HFFc6 (cell line): ENCODE measurements at places on chromosomes 6 and 20. TPM values are rescaled to one million over a fixed set of nuclear protein-coding genes. Genes with fewer than 3 reads are reported as not detected.

Gene FAXC
- 1.6 to 1.9 TPM (median 1.8 TPM) in 3 replicates for total RNA-seq

- no peak overlapping the region for H3K4me3 ChIP-seq
- no peaks in the 10 kb centered on the region for H3K36me3 ChIP-seq
- no peak overlapping the region for H3K27ac ChIP-seq
- DNase-seq: no peak
- H3K4me1 ChIP-seq: no peaks in the 10 kb centered on the region
- H3K27me3 ChIP-seq: peaks cover 34% of the 10 kb centered on the region
Measured at GRCh38 chr20:64239449-64240242, 15.9 kb upstream of the PCMTD2 start.

DNA sequence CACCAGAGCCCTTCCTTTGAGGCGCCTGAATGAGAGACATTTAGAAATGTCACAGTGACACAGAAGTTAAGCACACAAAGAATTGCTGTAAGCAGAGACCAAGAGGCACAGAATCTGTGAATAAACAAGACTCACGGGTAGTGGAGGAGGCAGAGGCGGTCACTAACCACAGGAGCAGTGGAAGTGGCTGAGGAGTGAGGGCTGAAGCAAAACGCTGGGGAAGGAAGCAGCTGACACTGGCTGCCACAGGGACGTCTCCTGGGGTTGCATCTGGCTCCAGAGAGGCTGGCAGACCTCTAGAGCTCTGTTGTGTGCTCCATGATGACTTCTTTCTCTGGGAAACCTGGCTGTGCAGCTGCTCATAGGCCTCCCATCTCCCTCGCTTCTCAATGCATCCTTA, 65.0 kb upstream of the SLC2A12 start:
- peaks cover 6% of the 10 kb centered on the region for H3K27me3 ChIP-seq
- H3K4me1 ChIP-seq: peaks cover 17% of the 10 kb centered on the region
- H3K36me3 ChIP-seq: no peaks in the 10 kb centered on the region

DNA sequence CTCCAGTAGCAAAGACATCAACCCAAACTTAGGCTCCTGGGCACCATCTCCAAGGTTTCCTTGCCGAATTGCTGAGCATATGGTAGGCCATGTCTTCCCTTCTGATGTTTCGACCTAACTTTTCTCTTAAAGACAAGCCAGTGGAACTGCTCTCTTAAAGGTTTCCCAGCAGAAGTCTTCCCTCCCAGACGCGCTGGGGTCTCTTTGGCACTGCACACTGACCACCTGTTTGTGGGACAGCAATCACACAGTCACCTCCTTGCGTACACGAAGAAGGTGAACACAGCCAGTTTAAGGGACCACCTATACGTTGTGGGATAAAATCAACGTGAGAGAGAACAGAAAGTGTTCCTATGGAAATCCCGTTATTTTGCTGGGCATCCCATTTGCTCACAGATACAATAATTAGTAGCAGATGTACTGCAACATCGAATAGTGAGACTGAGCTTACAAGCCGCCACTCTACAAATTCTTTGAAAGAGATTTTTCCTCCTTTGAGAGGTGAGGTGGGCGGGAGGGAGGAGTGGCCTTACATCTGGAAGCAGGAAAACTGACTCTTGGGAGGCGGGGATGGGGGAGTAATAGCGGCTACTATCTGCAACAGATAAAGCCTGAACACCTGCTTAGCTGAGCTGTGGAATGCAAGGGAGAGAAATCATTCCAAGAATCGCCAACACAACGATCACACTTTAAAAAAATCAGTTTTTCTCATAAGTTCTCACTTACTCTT, 9.9 kb downstream of the GRIK2 start:
- H3K36me3 ChIP-seq: peaks cover 55% of the 10 kb centered on the region
- H3K27ac ChIP-seq: no peak overlapping the region
- H3K4me1 ChIP-seq: peaks cover 6% of the 10 kb centered on the region
- DNase-seq: no peak

GRCh38 chr6:19752746-19753145, 84.4 kb upstream of the ID4 start:
- peaks cover 58% of the 10 kb centered on the region for H3K4me1 ChIP-seq
- no peaks in the 10 kb centered on the region for H3K36me3 ChIP-seq
- no peak for DNase-seq
- no peak overlapping the region for H3K4me3 ChIP-seq
- H3K27ac ChIP-seq: no peak overlapping the region
